ENCODE measurements at places on chromosomes 6 and 20.
A peak's percentile ranks its signal among the peaks of the same experiment; 100 is the strongest.

- DNase-seq: peak; percentile 86
These were observed at the start of gene IGF2R for GRCh38 chr6:159968295-159969203. Gene IGF2R (plus strand): TSS chr6:159969082. CDS start chr6:159969247, 165 bp downstream.

GRCh38 chr6:43943099-43943766 is 173.2 kb downstream of the VEGFA start:
- no peak for DNase-seq

DNA sequence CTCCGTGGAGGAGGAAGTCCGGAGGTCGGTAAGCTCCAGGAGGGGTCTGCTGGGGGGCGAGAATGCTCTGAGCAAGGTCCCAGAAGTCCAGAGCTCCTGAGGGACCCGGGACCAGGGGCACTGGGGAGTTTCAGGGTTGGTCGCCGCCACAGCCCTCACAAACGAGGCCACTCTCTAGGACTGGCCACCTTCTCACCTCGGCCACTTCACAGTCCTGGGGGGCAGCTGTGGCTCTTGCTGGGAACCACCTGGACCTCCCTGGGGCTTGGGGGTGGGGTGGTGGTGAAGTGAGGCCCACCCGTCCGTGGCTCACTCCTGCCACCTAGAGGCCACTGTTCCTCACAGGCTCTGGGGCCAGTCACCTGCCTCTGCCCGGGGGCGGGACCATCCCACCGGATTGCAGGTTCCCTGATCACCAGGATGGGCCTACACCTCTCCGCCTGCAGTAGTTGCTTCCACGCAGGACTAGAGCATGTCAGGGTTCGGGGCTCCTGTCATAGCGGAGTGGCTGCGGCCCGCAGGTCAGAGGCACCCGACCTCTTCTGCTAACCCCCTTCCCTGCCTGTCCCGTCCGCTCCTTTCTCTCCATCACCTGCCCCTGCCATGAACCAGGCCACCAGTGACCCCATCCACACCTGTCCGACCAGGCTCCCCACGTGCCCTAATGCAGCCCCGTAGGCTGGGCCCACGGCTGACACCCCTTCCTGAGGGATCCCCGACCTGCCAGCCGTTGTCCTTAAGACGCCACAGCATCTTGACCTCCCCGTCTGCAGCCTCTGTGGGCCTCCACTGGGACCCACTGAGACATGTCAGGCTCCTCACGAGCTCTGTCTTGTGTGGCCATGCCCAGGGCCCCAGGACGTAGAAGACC is 5.1 kb upstream of the TCEA2 start:
- peak; percentile 87 for DNase-seq

GRCh38 chr6:108117427-108118358 is 43.2 kb upstream of the OSTM1 start:
- DNase-seq: no peak

GRCh38 chr20:16111852-16112412 is 461.3 kb downstream of the KIF16B start:
- no peak for DNase-seq

GRCh38 chr6:170294813-170295509 is 4.1 kb upstream of the DLL1 start:
- DNase-seq: no peak

- DNase-seq: no peak
These were observed 51.2 kb upstream of the MARCKS start for GRCh38 chr6:113805811-113806495.

GRCh38 chr20:3420211-3420707 is 12.8 kb upstream of the DNAAF9 start:
- DNase-seq: no peak

- no peak for DNase-seq
These were observed 60.0 kb upstream of the MTRF1L start for GRCh38 chr6:153062516-153062915.

GRCh38 chr6:9398767-9399373 is 963.5 kb upstream of the SLC35B3 start:
- no peak for DNase-seq

GRCh38 chr6:149108038-149108748 is 209.3 kb upstream of the TAB2 start:
- no peak for DNase-seq

- no peak for DNase-seq
These were observed at the start of gene IL17A for GRCh38 chr6:52186075-52186474. Gene IL17A (plus strand): TSS chr6:52186375. CDS start chr6:52186432, 57 bp downstream.

DNA sequence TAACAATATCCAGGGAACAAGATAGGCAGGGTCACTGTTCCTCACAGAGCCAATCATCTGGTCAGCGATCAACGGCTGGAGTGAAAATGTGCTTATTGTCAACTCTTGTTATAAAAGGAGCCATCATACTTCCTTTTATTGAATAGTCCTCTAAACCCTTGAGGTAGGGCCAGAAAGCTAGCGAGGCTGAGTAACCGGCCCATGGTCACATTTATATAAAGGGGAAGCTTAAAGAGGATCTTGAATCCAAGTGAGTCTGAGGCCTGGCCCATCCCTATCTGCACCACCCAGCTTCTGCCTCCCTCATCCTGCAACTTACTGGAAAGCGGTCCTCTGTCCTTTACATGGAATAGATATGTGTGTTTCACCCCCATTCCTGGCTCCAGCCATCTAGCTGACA is 9.5 kb downstream of the PHACTR3 start:
- no peak for DNase-seq

DNA sequence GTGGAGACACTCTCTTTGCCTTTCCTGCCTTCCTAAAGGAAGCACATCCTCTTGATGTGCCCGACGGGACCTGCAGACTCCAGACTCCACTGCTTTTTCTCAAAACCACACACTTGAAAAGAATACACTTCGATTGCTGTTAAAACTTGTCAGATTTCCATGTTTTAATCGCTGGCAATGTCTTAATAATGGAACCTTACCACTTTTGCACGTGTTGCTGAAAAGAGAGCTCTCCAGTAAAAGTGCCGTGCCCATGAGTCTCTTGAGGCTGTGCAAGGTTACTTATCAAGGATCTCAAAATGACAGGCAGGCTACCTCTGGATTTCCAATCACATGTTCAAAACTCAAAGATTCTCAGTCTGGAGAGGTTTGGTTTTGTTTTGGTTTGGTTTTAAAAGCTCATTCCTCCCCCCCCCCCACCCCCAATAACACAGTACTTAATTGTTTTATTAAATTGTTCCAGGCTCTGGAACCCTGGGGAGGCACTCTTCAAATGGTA is 12.0 kb upstream of the TFAP2A start:
- no peak for DNase-seq

DNA sequence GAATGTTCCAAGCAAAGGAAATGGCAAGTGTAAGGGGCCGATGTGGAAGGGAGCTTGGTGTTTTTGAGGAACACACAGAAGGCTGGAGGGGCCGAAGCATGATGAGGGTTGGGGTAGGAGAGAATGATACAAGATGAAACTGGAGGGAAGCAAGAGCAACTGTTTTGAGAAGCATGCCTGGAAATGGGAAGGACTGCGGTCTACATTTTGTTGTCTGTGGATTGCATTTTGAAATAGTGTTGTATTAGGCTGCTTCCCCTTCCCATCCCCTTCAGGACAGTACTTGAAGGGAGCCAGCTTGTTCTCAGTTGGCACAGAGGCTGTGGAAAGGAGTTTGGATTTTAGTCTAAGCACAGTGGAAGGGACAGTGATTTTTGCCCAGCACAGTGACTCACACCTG is 2.2 kb downstream of the TM9SF4 start:
- no peak for DNase-seq

GRCh38 chr20:18633411-18633810 is 45.6 kb downstream of the DTD1 start:
- no peak for DNase-seq

GRCh38 chr20:46047821-46048220 is 18.8 kb downstream of the SLC12A5 start:
- no peak for DNase-seq

- DNase-seq: no peak
These were observed 18.0 kb upstream of the SLCO4A1 start for GRCh38 chr20:62624325-62624690.

DNA sequence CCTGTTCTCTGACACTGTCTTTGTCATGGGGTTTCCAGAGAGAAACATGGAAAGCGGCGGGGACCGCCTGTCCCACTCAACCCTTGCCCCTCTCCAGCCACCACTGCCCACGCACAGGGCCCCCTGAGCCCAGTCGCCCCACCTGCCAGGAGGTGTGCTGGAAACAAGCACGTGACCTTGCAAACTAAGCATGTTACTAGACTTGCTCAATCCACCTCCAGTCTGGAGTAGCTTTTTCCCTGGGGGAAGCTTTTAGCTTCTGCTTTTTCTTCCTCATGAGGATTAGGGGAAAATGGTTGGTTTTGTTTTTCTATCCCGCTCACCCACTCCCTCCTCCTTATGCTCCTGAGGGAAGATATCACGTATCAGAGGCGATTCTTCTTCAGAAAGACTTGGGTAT is 105.7 kb downstream of the PLEKHG1 start:
- no peak for DNase-seq

DNA sequence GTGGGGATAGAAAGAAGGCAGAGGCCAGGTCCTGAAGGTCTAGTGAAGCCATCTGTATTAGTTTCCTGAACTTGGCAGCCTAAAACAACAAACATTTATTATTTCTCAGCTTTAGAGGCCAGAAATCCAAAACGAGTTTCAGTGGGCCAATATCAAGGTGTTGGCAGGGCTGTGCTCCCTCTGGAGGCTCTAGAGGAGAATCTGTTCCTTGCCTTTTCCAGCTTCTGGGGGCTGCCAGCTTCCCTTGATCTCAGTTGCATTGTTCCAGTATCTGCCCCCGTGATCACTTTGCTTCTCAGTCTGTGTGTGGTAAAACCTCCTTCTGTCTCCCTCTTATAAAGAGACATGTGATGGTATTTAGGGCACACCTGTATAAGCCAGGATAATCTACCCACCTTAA is 82.4 kb downstream of the MAFB start:
- peak; percentile 15 for DNase-seq

- no peak for DNase-seq
These were observed 116.7 kb downstream of the SULF2 start for GRCh38 chr20:47668313-47669151.

- no peak for DNase-seq
These were observed 31.1 kb downstream of the CD109 start for GRCh38 chr6:73727114-73727513.

DNA sequence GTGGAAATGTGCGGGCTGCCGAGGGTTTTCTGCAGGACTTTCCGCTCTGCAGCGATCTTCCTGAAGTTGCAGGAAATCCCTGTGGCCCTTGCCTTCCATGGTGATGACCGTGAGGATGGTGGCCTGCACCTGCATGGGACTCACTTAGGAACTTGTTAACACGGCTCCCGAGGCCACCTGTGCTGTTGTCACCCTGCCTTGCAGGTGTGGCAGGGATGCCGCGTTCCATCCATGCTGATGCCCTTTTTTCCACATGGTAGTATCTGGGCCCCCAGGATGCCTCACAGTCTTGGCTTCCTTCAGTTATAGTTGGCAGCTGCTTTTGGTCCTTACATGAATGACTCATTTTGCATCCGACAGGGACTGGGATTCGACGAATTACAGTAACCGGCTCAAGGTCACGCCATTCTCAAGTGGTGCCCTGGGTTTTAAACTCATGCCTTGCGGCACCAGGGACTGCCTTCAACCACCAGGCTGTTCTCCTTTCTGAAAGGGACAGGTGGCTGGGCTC is 37.2 kb downstream of the SYNJ2 start:
- DNase-seq: no peak

- DNase-seq: no peak
These were observed 40.1 kb downstream of the TRAF3IP2 start for GRCh38 chr6:111565326-111566221.

GRCh38 chr20:57667924-57668782 is 41.7 kb downstream of the PMEPA1 start:
- no peak for DNase-seq

DNA sequence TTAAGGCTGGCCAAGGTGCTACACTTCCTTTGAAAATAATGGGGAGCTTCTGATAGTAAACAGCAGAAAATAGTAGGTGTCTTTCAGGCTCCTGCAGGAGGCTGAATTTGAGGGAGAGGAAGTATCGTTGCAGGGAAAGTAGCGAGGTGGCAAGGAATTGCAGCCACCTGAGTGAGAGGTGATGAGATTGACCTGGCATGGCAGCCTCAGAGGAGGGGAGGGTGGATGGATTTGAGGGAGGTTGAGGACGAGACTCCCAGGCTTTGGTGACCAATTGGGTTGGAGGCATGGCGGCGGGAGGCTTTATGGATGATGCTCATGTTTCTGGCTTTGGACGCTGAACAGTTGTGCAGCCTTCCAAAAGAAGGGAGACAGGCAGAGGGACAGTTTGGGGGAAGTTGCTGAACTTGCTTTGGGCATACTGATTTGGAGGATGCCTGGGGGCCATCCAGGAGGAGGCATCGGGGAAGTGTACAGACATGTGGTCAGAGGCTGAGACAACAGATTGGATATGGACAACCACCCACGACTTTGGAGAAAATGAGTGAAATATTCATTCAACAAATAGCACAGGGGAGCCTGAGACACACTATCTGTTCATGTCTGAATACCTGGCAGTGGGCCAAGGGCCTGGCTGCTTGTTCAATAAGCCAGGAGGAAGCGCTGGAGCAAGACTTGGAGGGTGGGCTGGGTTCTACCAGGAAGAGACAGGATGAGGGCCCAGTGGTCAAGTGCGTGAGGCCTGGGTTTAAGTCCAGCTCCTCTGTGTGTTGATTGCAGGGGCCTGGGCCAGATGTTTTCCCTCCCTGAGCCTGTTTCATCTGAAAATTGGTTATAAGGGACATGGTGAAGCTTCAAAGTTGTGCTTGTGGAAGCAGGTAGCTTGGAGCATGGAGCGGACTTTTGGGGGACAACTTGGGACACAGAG is 113.2 kb downstream of the CEBPB start:
- no peak for DNase-seq

GRCh38 chr6:16822975-16823717 is 61.9 kb upstream of the ATXN1 start:
- DNase-seq: no peak

DNA sequence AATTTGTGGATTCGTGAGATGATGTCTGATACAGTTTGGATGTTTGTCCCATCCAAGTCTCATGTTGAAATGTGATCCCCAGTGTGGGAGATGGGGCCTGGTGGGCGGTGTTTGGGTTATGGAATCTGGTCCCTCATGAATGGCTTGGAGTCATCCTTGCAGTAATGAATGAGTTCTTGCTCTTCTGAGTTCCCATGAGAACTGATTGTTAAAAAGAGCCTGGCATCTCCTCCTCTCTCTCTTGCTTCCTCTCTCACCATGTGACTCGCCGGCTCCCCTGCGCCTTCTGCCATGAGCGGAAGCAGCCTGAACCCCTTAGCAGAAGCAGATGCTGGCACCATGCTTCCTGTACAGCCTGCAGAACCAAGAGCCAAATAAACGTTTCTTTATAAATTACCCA is 30.5 kb upstream of the RPP40 start:
- DNase-seq: no peak

DNA sequence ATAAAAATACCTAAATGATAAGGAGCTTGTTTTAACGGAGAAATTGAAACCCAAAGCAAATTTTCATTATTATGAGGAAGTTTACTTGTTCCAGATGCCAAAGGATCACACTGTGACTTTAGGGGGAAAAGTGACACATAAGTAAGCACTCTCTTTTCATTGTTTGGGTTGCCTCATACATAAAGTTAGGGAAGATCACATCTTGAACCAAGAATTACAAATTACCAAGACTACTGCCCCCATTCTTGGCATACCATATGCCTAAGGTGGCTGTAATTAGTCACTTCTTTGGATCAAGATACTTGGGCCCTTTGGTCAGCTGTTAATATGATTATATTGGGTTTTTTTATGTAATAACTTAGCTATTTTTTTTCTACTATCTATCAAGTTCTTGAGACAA is 269.0 kb downstream of the COL12A1 start:
- DNase-seq: no peak

GRCh38 chr6:128657181-128657580 is 136.8 kb upstream of the PTPRK start:
- no peak for DNase-seq
